Endothelial cell of umbilical vein (primary cell): ENCODE measurements at places on chromosomes 7 and 10.

DNA sequence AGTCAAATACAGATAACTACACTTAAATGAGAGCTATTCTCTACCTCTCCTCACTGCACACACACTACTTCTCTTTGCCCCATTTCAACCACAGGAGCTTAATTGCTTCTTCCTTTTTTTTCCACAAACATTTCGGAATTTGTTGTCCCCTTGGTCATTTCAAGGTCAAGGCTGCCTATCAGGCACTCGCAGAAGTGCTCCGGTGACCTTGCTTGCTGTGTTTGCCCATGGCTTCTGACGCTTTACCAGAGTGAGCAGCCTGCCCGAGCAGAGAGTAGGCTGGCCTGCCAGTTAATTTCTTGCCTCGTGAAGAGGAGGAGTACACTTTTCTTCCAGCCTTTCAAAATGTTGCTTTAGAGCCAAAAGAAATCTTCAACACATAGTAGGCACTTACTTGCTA is 297.1 kb upstream of the LRGUK start:
- DNase-seq = no peak

DNA sequence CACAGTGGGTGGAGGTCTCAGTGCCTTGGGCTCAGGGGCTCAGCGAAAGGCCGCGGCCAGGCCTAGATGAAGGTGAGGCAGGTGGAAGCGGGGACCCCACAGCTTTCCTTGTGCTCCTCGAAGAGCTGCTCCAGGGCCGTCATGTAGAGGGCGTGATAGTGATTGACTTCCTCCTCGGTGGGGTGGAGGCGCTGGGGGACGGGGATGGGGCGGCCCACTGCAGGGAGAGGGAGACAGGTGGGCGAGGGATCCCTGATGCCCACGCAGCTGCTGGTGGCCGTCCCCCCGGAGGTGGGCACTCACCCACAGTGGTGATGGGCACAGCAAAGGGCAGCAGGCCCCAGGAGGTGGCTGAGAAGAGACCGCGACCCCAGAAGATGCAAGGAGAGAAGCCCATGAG is 5.0 kb downstream of the MOGAT3 start:
- no peak for DNase-seq

- peak; percentile 23 for DNase-seq
Observed at GRCh38 chr7:1931256-1931950, 261.3 kb downstream of the ELFN1 start.

DNA sequence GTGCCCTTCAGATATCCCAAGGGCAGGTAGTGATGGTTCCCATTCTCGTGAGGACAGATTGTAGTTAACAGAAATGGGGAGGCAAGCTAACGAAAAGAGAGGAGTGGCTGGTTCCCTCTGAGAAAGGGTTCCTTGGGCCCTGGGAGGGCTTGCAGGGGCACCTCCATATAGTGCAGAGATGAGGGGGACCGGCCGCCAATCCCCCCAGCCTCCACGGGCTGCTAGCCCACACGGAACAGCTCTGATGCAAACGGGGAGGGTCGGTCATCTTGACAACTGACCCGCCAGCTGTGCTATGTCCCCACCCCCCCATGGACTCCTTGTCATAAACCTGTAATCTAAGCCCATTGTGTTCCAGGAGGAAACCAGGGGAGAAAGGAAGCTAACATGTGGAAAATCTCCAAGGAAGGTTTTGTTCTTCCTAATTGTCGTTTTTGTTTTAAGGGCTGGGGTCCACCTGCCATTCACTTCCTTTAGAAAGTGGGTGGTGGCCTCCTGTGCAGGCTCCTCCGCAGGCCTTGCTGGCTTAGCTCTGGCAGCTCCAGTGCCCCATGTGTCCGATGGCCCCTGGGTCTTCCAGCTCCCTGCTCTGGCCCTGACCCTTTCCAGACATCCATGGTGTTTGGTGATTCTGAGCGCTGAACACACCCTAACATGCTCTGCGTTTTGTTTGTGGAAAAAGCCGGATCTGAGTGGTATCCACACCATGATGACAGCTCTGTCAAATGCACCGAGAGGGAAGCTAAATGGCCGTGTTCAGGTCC is 15.9 kb downstream of the ADCY1 start:
- DNase-seq = no peak

GRCh38 chr7:77727527-77727926 is 31.3 kb downstream of the RSBN1L start:
- DNase-seq = no peak
